Fibroblast of skin of back (primary cell): ENCODE measurements at places on chromosomes 2 and 18.
A peak's percentile ranks its signal among the peaks of the same experiment; 100 is the strongest.

- DNase-seq: no peak
These were observed 20.1 kb downstream of the ST8SIA3 start for GRCh38 chr18:57372444-57372843.

DNA sequence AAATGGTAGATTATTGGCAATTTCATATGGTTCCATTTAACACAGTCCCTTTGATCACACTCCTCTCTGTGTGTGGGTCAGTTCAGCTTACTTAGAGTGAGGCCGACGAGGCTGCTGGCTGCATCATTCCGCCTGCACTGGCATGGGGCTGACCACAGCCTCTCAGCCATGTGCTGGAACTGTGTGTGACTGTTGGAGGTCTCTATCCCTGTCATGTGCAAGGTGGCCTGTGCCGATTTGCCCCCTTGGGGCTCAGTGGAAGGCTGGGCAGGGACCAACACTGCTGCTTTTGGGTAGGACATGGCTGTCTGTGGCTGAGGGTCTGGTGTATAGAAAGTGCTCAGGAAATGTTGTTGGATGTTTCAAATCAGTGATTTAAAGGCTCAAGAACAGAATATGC is 454.0 kb upstream of the HS6ST1 start:
- DNase-seq: no peak

- DNase-seq: no peak
These were observed 15.7 kb upstream of the SGPP2 start for GRCh38 chr2:222408684-222409083.

DNA sequence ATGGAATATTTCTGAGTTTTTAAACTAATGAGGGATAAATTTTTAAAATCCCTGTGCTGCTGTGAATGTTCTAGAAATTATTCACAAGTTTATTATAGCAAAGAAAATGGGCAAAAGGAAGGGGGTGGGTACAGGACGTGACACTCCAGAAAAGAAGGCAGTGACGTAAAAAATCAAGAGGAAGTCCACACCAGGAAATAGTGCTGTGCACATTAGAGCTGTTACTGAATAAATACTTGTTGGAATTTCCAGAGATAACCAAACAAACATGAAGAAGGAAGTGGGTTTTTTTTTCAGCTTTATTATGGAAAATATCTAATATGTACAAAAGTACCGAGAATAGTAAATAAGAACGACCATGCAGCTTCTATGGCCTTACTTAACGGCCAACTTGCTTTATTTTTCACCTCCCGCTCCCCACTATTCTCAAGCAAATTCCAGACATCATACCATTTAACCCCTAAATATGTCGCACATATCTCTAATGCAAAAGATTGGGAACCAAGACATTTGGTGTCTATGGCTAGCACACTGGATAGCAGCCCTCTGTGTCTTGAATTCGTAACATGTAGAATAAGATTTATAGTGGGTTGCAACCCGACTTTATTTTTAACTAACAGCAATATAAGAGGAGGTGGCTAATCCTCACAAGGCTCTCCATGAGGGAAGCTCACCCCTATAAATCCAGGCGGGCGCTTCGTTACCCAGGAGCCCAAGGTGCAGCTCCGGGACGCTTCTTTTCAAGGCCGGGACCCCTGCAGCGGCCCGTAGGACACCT is 580 bp upstream of the NDUFV2 start:
- peak; percentile 81 for DNase-seq

- no peak for DNase-seq
These were observed 93.2 kb downstream of the DHRS9 start for GRCh38 chr2:169162613-169163012.

GRCh38 chr2:209519906-209520305 is 96.1 kb downstream of the MAP2 start:
- DNase-seq: no peak

GRCh38 chr18:31399306-31400032 is 22.9 kb downstream of the DSG4 start:
- no peak for DNase-seq

- DNase-seq: peak; percentile 2
These were observed 55.1 kb downstream of the FSIP2 start for GRCh38 chr2:185793532-185794345.

- DNase-seq: peak; percentile 98
These were observed 60.1 kb downstream of the LIMS1 start for GRCh38 chr2:108594132-108594981.

DNA sequence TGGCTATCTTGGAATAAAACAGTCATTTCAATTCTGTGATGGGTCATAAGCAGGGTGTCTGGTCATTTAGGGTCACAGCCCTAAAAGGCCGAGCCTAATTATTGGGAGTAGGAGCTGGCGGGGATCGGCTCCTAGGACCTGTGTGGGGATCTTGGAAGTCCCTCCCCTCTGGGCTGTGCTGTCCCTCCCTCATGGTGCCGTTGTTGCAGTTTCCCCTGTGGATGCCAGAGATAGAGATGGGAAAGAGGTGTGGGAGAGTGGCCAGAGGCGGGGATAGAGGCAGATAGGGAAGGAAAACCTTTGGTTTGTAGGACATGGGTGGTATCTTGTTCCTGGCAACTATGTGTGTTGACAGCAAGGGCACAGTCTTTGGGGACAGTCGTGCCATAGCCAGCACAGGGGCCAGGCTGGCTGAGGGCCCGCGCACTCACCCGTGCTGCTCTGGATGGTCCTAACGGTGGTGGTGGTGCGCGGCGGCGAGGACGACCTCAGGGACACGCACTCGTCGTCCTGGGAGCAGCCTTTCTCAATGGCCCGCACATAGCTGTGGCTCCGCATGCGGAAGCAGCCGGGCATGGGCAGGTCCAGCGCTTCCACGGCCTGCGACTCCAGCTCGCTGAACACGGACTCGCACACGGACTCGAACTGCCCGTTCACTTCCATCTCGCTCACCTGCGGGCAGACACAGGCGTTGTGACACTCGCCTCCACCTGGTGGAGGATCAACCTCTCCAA is 278.9 kb downstream of the TGIF1 start:
- DNase-seq: no peak

DNA sequence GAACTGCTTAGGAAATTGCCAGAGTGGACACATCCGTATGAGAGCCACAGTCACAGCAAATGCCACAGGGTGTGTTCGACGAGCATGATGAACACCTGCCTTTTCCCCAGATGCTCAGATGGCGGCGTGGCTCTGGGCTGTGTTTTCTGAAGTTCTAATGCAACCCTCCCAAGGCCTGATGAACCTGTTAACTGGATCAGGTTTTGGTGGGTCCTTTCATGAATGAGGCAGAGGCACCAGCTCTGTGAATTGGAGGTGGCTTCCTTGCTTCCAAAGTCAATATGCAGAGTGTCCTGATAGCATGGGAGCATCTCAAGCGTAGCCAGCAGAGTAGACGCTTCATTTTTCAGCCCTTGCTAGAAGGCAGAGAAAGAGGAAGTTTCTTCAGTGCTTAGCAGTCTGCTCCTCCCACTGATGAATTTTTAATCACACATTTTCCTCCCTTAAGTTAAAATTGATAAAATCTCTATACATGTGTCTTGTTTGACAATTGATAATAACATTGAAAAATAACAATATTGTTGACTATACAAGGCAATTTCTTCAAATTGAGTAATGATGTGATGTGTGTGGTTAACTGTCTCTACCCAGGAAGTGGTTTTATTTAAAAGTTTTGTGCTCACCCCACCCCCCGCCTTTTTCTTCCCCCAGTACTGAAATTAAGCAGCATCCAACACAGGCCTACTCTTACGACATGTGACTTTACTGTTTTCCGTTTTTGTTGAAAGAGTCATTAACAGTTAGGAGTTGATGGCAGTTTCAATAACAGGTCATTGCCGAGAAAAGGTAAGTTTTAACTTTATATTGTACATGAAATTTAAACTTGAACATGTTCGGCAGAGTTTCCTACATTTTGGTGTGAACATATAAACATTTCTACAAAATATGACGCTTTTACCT is at the start of gene ARHGAP15:
Gene ARHGAP15 (plus strand): TSS at position 739 of the 900 bp plus-strand sequence.
- DNase-seq: no peak

GRCh38 chr18:22847392-22847791 is 85.7 kb upstream of the RBBP8 start:
- peak; percentile 2 for DNase-seq

DNA sequence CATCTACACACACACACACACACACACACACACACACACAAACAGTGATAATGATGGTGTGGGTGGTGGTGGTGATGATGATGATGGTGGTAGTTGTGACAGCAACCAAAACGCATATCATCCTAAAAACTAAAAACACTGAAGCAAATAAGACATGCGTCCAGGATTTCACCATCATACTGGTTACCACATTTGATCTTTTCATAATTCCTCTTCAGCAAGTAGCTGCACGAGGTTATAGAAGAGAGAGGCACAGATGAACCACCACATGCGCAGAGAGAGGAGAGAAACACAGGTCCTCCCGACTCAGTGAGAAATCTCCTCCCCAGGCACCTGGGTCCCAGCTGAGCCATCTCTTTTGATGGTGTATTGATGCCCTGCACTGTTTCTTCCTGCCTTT is 393.3 kb downstream of the METTL4 start:
- no peak for DNase-seq

- DNase-seq: no peak
These were observed 45.5 kb downstream of the EIPR1 start for GRCh38 chr2:3332133-3332532.

DNA sequence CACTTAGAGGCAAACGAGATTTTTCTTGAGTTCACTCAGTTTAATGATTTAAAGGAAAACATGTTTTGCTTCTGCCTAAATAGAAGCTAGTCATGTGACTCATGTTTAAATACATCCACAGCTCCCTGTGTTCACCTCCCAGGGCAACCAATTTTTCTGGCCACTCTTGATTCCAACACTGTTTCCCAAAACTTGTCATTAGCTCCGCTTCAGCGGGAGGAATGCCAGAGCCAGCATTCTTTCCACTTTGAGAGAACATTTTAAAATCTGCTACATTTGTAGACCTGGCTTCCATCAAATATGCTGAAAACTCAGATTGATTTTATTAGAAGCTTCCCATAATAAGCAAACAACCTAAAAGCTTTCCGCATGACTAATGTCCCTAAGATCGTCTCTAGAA is 2.8 kb upstream of the CYS1 start:
- DNase-seq: no peak
